ENCODE measurements at places on chromosomes 12 and 14. TPM values are rescaled to one million over a fixed set of nuclear protein-coding genes. Genes with fewer than 3 reads are reported as not detected.
A peak's percentile ranks its signal among the peaks of the same experiment; 100 is the strongest.

TMEM179 gene
- total RNA-seq: 1.4 TPM

WNT1 gene
- total RNA-seq: not detected

ALG10B gene
- total RNA-seq: 4.2 TPM

INSM2 gene
- 1.2 TPM for total RNA-seq

KIF5A gene
- 3.7 TPM for total RNA-seq

CEP128 gene
- total RNA-seq: 6.4 TPM

GRCh38 chr14:22973217-22974032 lies 8.9 kb downstream of the AJUBA start:
- H3K27me3 ChIP-seq: no peaks in the 10 kb centered on the region
- no peaks in the 10 kb centered on the region for H3K36me3 ChIP-seq
- peaks cover 4% of the 10 kb centered on the region for H3K4me1 ChIP-seq
- DNase-seq: peak; percentile 58

DNA sequence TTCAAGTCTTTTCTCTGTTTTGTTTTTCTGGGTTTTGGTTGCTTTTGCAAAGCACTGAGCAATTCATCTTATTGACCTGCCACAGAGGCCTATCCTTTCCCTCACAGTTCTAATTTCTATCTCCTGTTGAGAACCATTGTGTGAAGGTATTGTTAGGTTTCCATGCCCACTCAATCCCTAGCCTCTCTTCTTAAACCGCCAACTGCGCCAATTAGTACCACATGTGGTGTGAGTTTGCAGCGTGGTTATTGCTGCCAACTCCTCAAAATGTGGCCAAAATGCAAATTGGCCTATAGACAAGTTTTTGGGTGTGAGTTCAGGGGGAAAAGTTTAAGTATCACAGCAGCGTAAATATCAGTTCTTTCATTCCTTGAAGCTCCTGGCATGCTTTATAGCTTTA lies 232.6 kb downstream of the FLRT2 start:
- no peaks in the 10 kb centered on the region for H3K27me3 ChIP-seq
- H3K27ac ChIP-seq: no peak overlapping the region
- no peak for DNase-seq
- H3K4me1 ChIP-seq: no peaks in the 10 kb centered on the region
- no peak overlapping the region for H3K4me3 ChIP-seq
- no peaks in the 10 kb centered on the region for H3K36me3 ChIP-seq

GRCh38 chr12:126210026-126210425 lies 1144.8 kb downstream of the AACS start:
- H3K36me3 ChIP-seq: no peaks in the 10 kb centered on the region
- DNase-seq: no peak
- H3K27me3 ChIP-seq: no peaks in the 10 kb centered on the region

GRCh38 chr14:54087376-54087775 lies 130.8 kb upstream of the BMP4 start:
- no peak overlapping the region for H3K4me3 ChIP-seq
- no peak for DNase-seq
- no peaks in the 10 kb centered on the region for H3K36me3 ChIP-seq
- H3K4me1 ChIP-seq: no peaks in the 10 kb centered on the region
- no peaks in the 10 kb centered on the region for H3K27me3 ChIP-seq
- no peak overlapping the region for H3K27ac ChIP-seq

- no peak overlapping the region for H3K27ac ChIP-seq
- H3K27me3 ChIP-seq: no peaks in the 10 kb centered on the region
- DNase-seq: peak; percentile 15
- H3K4me3 ChIP-seq: no peak overlapping the region
- H3K36me3 ChIP-seq: no peaks in the 10 kb centered on the region
Measured at GRCh38 chr14:71175491-71175890, 268.2 kb downstream of the PCNX1 start.

- DNase-seq: no peak
- H3K4me1 ChIP-seq: peaks cover 10% of the 10 kb centered on the region
- H3K27me3 ChIP-seq: no peaks in the 10 kb centered on the region
- peaks cover 3% of the 10 kb centered on the region for H3K36me3 ChIP-seq
- H3K27ac ChIP-seq: peak overlapping the region; percentile 75
Measured at GRCh38 chr12:57490126-57490525, 2.3 kb downstream of the MARS1 start.

- no peaks in the 10 kb centered on the region for H3K36me3 ChIP-seq
- H3K4me3 ChIP-seq: no peak overlapping the region
- no peak overlapping the region for H3K27ac ChIP-seq
- no peaks in the 10 kb centered on the region for H3K27me3 ChIP-seq
Measured at GRCh38 chr14:89201645-89202044, 215.4 kb downstream of the FOXN3 start.

DNA sequence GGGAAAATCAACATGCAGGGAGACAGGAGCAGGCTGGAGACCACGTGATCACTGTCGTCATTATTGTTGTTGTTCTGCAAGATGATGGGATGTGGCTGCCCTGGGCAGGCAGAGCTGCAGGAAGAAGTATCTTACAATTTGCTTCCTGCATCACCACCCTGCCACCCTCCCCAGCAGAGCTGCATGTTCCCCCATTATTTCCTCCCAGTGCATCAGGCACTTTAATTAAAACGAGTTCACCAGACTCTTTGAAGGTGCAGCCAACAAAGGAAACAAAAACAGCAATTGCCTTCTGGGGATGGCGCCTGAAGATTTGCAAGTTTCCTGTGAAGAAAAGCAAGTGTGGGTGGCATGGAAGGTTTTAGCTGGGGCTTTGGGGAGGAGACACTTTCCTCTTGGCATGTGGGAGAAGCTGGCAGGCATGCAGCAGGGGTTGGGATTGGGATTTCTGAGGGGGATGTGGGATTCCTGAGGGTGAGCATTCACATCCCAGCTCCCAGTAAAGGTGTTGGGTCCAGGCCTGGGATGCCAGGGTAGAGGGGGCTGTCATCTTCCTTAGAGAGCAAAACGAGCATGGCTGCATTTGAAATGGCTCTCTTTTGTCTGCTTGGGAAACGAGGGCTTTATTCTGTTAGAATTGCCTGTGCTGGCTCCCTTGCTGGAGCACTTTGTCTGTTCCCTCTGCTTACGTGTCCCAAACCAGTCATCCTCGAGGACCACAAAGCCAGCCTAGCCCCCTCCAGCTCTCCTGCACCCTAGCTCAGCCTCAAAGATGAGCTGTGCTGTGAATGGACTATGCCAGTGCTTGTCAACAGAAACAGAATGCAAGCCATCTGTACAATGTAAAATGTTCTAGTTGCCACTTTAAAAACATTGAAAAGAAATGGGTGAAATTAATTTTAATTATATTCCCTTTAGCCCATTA lies 11.5 kb upstream of the C14orf132 start:
- no peaks in the 10 kb centered on the region for H3K27me3 ChIP-seq
- no peak overlapping the region for H3K4me3 ChIP-seq
- no peak overlapping the region for H3K27ac ChIP-seq
- H3K36me3 ChIP-seq: no peaks in the 10 kb centered on the region
- no peaks in the 10 kb centered on the region for H3K4me1 ChIP-seq
- DNase-seq: no peak

DNA sequence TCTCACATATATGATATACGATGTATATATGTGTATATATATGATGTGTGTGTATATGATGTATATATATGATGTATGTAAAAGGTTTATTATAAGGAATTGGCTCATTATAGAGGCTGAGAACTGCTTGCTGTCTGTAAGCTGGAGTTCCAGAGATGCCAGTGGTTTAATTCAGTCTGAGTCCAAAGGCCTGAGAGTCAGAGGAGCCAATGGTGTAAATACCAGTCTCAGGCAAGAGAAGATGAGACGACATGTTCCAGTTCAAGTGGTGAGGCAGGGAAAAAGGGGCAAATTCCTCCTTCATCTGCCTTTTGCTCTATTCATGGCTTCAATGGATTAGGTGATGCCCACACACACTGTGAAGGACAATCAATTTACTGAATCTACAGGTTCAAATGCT lies 17.1 kb upstream of the STYK1 start:
- no peaks in the 10 kb centered on the region for H3K36me3 ChIP-seq
- no peaks in the 10 kb centered on the region for H3K4me1 ChIP-seq

- peaks cover 20% of the 10 kb centered on the region for H3K4me1 ChIP-seq
- peak overlapping the region; percentile 65 for H3K27ac ChIP-seq
- H3K4me3 ChIP-seq: no peak overlapping the region
- no peaks in the 10 kb centered on the region for H3K36me3 ChIP-seq
Measured at GRCh38 chr12:52120951-52121823, 41.7 kb downstream of the SMIM41 start.

DNA sequence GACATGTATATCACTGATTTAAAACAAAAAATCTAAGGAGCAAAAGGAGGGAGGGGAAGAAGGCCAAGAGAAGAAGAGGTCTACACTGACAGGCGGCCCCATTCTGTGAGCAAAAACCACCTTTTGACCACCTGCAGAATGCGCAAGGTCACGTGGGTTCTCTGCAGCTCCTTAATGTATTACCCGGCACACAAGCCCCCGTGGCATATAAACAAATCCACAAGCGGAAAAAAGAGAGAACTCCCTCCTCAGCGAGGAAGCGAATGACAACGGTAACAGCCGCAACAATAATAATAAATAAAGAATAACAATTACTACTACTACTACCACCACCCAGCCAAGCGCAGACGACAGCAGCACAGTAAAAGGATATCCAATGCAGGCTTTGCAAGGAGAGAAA lies 1.3 kb downstream of the KSR2 start:
- no peak overlapping the region for H3K4me3 ChIP-seq
- H3K4me1 ChIP-seq: no peaks in the 10 kb centered on the region
- H3K27me3 ChIP-seq: no peaks in the 10 kb centered on the region

GRCh38 chr14:55192054-55192621 lies 753 bp upstream of the DLGAP5 start:
- no peaks in the 10 kb centered on the region for H3K27me3 ChIP-seq
- DNase-seq: no peak
- H3K36me3 ChIP-seq: no peaks in the 10 kb centered on the region
- peak overlapping the region; percentile 46 for H3K27ac ChIP-seq

DNA sequence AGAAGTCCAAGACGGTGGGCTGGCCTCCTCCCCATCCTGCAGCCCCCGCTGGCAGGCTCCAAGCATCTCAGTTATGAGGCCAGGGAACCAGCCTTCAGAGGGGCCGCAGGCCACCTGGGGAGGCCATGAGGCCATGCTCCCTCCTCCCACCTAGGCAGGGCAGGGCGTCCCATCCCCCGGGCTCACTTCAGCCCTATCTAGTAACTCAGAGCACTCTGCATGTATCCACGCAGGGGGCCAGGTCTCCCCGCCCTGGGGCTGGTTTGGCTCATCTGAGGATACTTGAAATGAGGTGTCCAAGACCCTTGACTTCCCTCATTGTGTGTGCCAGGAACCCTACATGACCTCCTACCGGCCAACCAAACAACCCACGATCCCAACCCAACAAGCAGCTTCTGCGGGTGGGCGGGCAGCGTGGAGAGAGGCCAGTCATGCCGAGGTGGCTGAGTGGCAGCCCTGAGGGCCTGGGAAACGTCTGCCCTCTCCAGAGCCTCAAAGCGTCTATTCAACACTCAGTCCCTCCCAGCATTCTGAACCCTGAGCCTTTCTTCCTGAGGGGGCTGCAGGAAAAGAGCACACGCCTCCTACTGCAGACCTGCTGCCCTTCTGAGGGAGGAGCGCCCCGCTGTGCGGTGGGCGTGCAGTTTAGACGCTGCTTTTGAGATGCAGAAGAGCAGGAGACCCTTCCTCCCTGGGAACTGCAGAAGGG lies 16.8 kb downstream of the ISCA2 start:
- H3K36me3 ChIP-seq: no peaks in the 10 kb centered on the region
- H3K4me3 ChIP-seq: no peak overlapping the region
- no peaks in the 10 kb centered on the region for H3K4me1 ChIP-seq

DNA sequence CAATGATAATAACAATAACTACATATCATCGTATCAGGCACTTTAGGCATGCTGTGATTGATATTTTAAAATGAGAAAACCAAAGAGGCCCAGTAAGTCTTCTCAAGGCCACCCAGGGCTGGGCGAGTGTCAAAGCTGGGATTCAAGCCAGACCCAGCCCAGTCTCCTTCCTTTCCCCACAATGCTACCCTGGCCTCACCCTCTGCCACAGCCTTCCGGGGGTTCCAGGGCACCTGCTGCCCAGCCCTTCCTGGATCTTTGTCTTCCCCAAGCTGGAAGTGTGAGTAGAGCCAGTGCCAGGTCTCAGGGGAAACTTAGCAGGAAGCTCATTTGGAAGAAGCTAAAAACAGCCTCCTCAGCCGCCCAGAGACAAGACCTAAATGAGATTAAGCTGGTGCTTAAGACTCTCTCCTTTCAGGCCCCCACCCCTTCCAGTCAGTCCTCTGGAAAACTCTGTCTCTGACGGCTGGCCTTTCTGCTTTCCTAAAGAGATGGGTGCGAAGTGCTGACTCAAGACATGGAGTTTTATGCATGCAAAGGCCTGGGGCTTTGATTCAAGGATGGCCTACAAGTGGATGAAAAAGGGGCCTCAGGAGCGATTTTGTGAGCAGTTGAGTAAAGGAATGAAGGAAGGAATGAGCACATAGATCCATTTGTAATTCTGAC lies 184.2 kb downstream of the KCNA5 start:
- H3K4me1 ChIP-seq: no peaks in the 10 kb centered on the region
- no peaks in the 10 kb centered on the region for H3K36me3 ChIP-seq
- H3K27me3 ChIP-seq: no peaks in the 10 kb centered on the region
- no peak overlapping the region for H3K4me3 ChIP-seq
- no peak overlapping the region for H3K27ac ChIP-seq

- no peaks in the 10 kb centered on the region for H3K27me3 ChIP-seq
- no peaks in the 10 kb centered on the region for H3K36me3 ChIP-seq
- H3K4me1 ChIP-seq: no peaks in the 10 kb centered on the region
- no peak overlapping the region for H3K4me3 ChIP-seq
- no peak overlapping the region for H3K27ac ChIP-seq
- no peak for DNase-seq
Measured at GRCh38 chr12:59010941-59011340, 90.6 kb upstream of the LRIG3 start.

DNA sequence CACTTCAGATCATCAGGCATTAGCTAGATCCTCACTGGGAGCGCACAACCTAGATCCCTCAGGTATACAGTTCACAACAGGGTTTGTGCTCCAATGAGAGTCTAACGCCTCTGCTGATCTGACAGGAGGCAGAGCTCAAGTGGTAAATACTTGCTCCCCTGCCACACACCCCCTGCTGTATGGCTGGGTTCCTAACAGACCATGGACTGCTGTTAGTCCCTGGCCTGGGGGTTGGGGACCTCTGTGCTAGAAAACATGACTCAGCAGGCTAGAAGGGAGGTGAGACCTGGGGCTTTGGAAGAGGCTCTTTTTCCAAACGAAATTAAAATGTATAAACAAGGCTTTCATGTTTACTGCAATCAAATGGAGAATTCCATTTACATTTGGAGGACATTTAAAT lies 691.1 kb downstream of the FLRT2 start:
- no peak overlapping the region for H3K27ac ChIP-seq
- no peaks in the 10 kb centered on the region for H3K36me3 ChIP-seq
- H3K27me3 ChIP-seq: no peaks in the 10 kb centered on the region
- no peaks in the 10 kb centered on the region for H3K4me1 ChIP-seq
